Caco-2 (cell line): ENCODE measurements at places on chromosomes 3 and 15.

- DNase-seq, result no peak
Observed at GRCh38 chr3:7445331-7445730, 584.4 kb downstream of the GRM7 start.

DNA sequence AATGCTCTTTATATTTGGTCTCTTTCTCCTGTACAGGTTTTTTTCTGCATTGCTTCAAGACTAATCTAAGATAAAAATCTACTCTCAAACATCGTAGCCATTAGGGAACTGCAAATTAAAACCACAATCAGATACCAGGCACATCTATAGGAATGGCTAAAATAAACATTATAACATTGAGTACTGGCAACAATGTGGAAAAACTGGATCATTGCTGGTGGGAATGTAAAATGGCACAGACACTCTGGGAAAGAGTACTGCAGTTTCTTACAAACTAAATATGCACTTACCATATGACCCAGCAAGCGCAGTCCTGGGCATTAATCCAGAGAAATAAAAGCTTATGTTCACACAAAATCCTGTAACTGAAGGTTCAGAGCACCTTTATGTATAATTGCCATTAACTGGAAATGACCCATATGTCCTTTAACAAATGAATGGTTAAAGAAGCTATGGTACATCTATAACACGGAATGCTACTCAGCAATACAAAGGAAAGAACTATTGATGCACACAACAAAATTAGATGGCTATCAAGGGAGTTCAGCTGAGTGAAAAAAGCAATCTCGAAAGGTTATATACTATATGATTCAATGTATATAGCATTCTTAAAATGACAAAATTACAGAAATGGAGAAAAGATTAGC lies 6.3 kb downstream of the ABCC5 start:
- DNase-seq, result no peak

DNA sequence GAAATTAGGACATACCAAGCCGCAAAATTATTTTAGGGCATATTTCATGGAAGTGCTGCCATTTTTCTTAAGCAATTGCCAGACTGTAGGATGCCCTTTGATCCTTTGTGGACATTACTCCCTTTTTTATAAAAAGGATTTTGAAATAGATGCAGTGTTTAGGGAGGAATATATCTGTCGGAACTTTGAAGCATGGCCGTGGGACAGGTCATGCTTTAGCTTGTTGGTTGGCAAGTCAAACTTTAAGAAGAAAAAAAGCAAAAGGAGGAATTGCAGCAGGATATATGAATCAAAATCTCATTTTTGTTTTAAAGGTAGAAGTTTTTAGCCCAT lies 122.1 kb downstream of the MCTP2 start:
- DNase-seq, result no peak

- DNase-seq, result no peak
Observed at GRCh38 chr3:11636394-11636770, 7.3 kb downstream of the VGLL4 start.

GRCh38 chr15:47963265-47963664 lies 157.5 kb upstream of the SLC24A5 start:
- DNase-seq, result peak; percentile 8

- DNase-seq, result no peak
Observed at GRCh38 chr3:159711560-159712333, 276.9 kb upstream of the IL12A start.

- DNase-seq, result no peak
Observed at GRCh38 chr3:59482684-59483083, 432.9 kb upstream of the CFAP20DC start.

DNA sequence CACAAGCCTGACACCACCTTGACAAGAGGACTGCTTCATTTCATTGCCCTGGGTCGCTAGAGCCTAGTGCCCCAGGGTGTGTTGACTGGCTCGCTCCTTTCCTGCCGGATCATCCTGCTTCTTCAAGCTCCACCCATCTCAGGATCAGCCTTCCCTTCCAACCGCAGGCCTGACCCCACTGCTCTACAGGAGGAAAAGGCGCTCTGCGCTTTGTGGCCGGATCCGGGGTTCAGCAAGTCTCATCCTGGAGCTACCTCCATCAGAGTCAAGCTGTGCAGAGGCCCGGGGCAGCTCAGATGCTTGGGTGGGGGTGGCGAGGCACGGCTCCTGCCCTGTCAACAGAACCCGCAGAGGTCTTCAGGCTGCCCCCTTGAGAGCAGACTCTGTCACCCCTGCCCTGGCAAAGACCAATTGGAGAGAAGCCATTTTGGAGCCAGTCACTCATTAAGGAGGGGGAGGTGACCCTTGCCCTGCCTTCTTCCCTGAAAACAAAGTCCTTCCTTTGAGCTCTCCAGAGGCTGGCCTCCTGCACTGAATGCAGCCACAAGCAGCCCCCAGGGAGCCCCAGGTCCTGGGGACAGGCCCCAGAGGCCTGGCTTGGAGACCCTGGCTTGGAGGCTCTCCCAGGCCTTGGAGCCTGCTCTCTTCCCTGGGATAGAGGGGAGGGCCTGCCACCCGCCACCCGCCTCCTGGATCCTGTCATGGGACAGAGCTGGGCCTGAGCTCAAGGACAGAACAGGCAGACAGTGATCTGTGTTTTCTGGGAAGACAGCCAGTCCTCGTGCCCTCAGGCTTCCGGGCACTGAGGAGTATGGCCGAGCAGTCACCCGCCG lies 80.3 kb downstream of the CPN2 start:
- peak; percentile 21 for DNase-seq

GRCh38 chr15:70057931-70058641 lies 39.6 kb downstream of the TLE3 start:
- no peak for DNase-seq

DNA sequence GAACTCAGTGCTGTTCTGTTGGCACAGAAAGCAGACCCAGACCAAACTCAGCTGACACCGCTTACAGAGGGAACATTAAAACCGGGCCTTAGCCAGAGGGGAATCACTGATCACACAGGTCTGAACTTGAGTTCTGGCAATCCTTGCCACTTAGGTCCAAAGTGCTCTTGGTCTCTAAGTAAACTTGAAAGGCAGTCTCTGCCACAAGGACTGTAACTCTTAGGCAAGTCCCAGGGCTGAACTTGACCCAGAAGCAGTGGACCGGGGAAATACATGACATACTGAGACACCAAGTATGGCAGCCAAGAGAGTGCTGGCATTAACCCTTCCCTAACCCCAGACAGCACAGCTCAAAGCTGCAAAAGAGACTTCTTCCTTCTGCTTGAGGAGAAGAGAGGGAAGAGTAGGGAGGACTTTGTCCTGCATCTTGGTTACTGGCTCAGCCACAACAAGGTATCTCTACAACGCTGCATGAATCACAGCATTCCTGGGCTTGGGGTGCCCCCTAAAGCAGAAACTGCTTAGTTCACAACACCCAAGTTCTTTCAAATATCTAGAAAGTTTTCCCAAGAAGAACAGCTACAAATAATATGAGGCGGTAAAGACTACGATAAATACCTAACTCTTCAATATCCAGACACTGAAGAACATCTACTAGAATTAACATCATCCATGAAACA lies 32.5 kb downstream of the NAALADL2 start:
- peak; percentile 21 for DNase-seq

DNA sequence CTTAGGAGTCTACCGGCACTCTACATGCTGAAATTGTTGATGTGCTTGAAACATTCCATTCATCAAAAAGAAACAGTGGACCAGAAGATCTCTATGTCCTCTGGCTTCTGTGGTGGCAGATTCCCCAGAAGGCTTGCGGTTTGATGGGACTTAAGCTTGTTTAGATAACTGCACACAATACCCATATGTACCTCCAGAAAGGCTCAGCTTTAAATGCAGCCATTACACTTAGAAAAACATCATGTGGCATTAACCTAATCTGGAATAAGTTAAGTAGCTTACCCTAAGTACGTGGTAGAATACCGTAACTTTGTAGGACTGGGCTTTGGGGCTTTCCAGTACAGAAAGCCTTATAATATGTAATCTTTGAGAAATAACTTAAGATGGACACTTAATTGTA lies 187.3 kb downstream of the RBMS3 start:
- DNase-seq, result no peak

GRCh38 chr3:155963570-155963969 lies 93.1 kb downstream of the GMPS start:
- DNase-seq, result no peak

DNA sequence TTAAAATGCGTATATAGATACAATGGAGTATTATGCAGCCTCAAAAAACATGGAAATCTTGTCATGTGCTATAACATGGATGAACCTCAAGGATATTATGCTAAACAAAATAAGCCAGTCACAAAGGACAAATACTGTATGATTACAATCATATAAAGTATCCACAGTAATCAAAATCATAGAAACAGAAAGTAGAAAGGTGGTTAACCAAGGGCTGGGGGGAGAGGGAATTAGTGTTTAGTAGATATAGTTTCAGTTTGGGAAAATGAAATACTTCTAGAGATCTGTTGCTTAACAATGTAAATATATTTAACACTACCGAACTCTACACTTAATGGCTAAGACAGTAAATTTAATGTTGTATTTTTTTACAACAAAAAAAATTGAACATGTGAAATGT lies 9.0 kb downstream of the TOP2B start:
- no peak for DNase-seq

GRCh38 chr3:37052860-37053259 lies 59.5 kb downstream of the MLH1 start:
- DNase-seq, result no peak

- peak; percentile 71 for DNase-seq
Observed at GRCh38 chr3:53478166-53478830, 16.1 kb upstream of the CACNA1D start.

- peak; percentile 39 for DNase-seq
Observed at GRCh38 chr3:100316641-100317069, 17.9 kb upstream of the NIT2 start.

DNA sequence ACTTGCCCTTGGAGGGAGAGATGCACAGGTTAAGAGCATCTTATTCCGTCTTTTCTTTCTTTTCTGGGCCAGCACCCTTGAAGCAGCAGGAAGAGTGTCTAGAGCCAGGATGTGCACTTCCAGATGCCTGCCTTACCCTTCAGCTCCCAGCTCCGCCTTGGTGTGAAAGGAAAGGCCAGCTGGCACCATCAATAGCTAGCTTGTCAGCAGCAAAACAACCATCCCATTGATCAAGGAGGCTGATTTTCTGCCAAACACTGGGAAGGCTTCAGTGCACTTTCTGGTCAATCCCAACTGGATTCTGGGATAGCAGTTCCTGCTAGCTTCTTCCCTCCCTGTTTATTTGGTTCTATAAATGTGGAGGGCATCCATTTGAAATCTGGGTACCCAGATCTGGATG lies 110.9 kb upstream of the GALNT15 start:
- DNase-seq, result no peak

DNA sequence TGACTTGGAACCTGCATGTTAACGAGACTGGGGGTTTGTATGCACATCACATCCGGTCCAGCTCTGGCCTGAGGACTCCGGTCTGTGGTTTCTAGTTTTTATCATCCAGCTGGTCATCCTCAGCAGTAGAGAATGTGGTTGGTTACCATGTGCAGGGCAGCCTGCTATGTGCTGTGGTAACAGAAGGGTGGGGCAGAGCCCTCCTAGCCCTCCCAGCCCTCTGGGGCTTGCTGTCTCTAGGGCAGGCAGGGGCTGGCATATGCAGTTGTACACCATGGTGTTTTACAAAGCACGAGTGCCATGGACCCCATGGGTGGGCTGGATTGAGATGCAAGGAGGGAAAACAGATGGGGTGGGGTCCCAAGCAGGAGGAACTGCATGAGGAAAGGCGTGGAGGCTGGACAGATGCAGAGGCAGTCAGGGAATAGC lies 70.2 kb downstream of the APBA2 start:
- no peak for DNase-seq

DNA sequence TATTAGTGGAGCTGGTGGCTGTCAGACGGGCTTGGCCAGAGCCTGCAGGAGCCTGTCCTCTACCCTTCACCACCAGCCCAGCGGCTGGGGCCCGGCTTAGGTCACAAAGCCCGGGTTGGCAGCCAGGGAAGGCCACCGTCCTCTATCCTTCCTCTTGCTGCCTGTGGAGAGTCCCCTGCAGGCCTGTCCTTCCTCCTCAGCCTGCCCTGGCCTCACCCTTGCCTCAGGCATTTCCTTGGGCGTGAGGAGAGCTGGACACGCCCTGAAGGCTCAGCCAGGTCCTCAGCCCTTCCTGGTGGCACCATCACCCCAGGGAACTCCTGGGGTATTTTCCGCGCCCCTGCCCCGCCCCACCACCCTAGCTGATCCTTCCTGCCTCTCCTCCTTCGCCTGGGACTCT lies 7.7 kb downstream of the CHAC1 start:
- peak; percentile 20 for DNase-seq

GRCh38 chr15:79769069-79769481 lies 127.7 kb downstream of the MTHFS start:
- no peak for DNase-seq

GRCh38 chr15:56456229-56456628 lies 8.7 kb downstream of the MNS1 start:
- DNase-seq, result no peak

DNA sequence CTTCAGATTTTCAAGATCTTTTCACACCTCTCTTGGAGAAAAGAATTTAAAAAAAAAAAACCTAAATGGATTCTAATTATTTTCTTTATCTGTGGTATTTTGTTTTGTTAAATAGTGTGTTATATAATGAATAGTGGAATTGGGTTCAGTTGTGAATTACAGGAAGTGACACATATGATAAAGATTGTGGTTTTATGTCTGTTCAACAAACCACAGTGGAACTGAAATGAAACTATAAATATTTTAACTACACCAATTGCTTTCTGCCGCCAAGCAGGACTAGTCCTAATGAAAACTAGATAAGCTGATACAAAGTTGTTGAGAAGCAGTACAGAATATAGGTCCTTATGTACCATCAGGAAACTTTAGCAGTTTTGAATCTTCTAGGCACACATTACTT lies 121.6 kb downstream of the UBE2E2 start:
- DNase-seq, result no peak

DNA sequence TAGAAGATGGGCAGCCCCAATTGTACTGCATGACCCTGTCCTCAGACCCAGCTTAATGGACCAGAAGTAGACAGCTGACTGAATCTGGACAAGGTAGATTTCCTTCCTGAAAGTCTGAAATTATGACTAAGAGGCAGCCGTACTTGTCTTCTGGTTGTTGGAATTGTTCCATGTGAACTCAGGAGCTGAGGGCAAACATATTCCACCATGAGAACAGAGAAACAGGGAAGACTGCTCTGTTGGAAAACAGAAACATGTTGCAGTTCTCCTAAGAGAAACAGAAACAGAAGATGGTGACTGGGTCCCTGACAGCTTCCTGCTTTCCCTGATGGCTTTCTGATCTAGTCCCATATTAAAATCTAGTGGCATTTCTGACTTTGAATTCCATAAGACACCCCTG lies 24.1 kb downstream of the POPDC2 start:
- no peak for DNase-seq

GRCh38 chr15:63381301-63382204 lies at the start of gene CA12:
Gene CA12 (minus strand): TSS chr15:63381846. CDS start chr15:63381720, 126 bp downstream.
- no peak for DNase-seq
